Natural killer cell treated with Interleukin-12 subunit alpha and Interleukin-12 subunit beta and Interleukin-15 and Interleukin-18, amount 100 ng/mL, for 72 hours (primary cell): ENCODE measurements at places on chromosomes 4 and X.

GRCh38 chrX:123087326-123087725 lies 96.8 kb upstream of the GRIA3 start:
- no peak for DNase-seq
- no peaks in the 10 kb centered on the region for H3K36me3 ChIP-seq
- no peaks in the 10 kb centered on the region for H3K4me1 ChIP-seq
- no peak overlapping the region for H3K4me3 ChIP-seq
- H3K27me3 ChIP-seq: peaks cover 2% of the 10 kb centered on the region

- H3K27me3 ChIP-seq: no peaks in the 10 kb centered on the region
- no peaks in the 10 kb centered on the region for H3K4me1 ChIP-seq
- H3K36me3 ChIP-seq: no peaks in the 10 kb centered on the region
- no peak overlapping the region for H3K4me3 ChIP-seq
These were observed 63.4 kb downstream of the GALNTL6 start for GRCh38 chr4:171876636-171877035.

GRCh38 chr4:180169394-180169793 lies 2073.8 kb upstream of the TENM3 start:
- H3K4me1 ChIP-seq: no peaks in the 10 kb centered on the region
- no peak overlapping the region for H3K4me3 ChIP-seq
- no peaks in the 10 kb centered on the region for H3K27me3 ChIP-seq
- peaks cover 6% of the 10 kb centered on the region for H3K36me3 ChIP-seq
- DNase-seq: no peak

GRCh38 chr4:156970501-156971164 lies 966 bp downstream of the PDGFC start:
- H3K4me1 ChIP-seq: peaks cover 7% of the 10 kb centered on the region
- peaks cover 20% of the 10 kb centered on the region for H3K27me3 ChIP-seq
- H3K27ac ChIP-seq: no peak overlapping the region
- H3K36me3 ChIP-seq: peaks cover 6% of the 10 kb centered on the region
- DNase-seq: no peak

GRCh38 chr4:152805071-152805650 lies 25.4 kb downstream of the ARFIP1 start:
- peaks cover 21% of the 10 kb centered on the region for H3K4me1 ChIP-seq
- H3K27ac ChIP-seq: no peak overlapping the region
- DNase-seq: no peak
- no peaks in the 10 kb centered on the region for H3K27me3 ChIP-seq
- no peak overlapping the region for H3K4me3 ChIP-seq

- no peaks in the 10 kb centered on the region for H3K4me1 ChIP-seq
- no peak overlapping the region for H3K4me3 ChIP-seq
- H3K36me3 ChIP-seq: no peaks in the 10 kb centered on the region
- no peak overlapping the region for H3K27ac ChIP-seq
- no peak for DNase-seq
These were observed 70.9 kb downstream of the APBB2 start for GRCh38 chr4:41143311-41144039.

GRCh38 chr4:75343333-75343732 lies 170.9 kb downstream of the RCHY1 start:
- no peaks in the 10 kb centered on the region for H3K27me3 ChIP-seq
- H3K36me3 ChIP-seq: no peaks in the 10 kb centered on the region
- no peak overlapping the region for H3K27ac ChIP-seq
- no peaks in the 10 kb centered on the region for H3K4me1 ChIP-seq
- no peak overlapping the region for H3K4me3 ChIP-seq
- DNase-seq: no peak

DNA sequence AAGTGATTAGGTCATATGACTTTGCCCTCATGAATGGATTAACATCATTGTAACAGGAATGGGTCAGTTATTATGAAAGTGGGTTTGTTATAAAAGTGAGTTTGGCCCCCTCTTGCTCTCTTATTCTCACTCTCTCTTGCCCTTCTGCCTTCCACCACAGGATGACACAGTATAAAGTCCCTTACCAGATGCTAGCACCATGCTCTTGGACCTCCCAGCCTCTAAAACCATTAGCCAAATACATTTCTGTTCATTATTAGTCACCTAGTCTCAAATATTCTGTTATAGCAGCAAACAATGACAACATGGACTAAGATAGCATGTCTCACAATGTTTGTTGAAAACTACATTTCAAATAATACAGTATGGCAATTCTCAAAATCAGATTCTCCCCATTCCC lies 59.7 kb downstream of the RWDD4 start:
- H3K36me3 ChIP-seq: no peaks in the 10 kb centered on the region
- H3K27ac ChIP-seq: no peak overlapping the region
- H3K4me1 ChIP-seq: no peaks in the 10 kb centered on the region
- peaks cover 15% of the 10 kb centered on the region for H3K27me3 ChIP-seq

DNA sequence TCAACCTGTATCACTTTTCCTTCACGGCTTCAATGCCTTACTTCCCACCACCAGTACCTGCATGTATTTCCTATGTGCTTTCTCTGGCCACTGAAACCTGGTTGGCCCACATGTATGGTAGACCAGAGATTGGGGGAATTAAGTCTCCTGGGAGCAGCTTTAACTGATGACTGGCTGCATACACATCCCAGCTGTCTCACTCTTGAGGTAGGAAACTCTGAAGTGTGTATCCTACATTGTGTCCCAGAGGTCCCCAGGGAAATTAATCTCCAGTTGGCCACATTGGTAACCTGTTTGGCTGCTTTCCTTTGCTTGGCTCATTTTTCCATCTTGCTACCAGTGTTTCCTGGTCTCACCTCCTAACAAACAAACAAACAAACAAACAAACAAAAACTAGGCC lies 124.4 kb downstream of the ZNF827 start:
- no peak overlapping the region for H3K4me3 ChIP-seq
- no peak overlapping the region for H3K27ac ChIP-seq
- no peak for DNase-seq
- peaks cover 23% of the 10 kb centered on the region for H3K36me3 ChIP-seq
- no peaks in the 10 kb centered on the region for H3K27me3 ChIP-seq

GRCh38 chrX:28042260-28042659 lies 61.0 kb upstream of the DCAF8L1 start:
- H3K4me1 ChIP-seq: no peaks in the 10 kb centered on the region
- H3K36me3 ChIP-seq: no peaks in the 10 kb centered on the region
- no peaks in the 10 kb centered on the region for H3K27me3 ChIP-seq
- no peak overlapping the region for H3K27ac ChIP-seq
- H3K4me3 ChIP-seq: no peak overlapping the region
- DNase-seq: no peak

DNA sequence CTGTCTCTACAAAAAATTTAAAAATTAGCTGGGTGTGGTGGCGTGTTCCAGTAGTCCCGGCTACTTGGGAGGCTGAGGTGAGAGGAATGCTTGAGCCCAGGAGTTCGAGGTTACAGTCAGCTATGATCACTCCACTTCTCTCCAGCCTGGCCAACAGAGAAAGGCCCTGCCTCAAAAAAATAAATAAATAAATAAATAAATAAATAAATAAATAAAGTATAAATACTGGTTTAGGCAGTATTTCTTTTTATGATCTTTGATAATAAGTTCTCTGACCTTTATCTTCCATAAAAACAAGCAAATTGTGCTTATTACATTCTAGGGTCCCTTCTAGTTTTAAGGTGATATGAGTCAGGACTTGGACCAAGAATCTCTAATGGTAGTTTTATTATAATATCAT lies 320.3 kb downstream of the PCDH19 start:
- DNase-seq: no peak
- H3K27ac ChIP-seq: no peak overlapping the region
- H3K4me3 ChIP-seq: no peak overlapping the region
- H3K27me3 ChIP-seq: no peaks in the 10 kb centered on the region
- no peaks in the 10 kb centered on the region for H3K36me3 ChIP-seq
- no peaks in the 10 kb centered on the region for H3K4me1 ChIP-seq

GRCh38 chrX:78330068-78330467 lies 2.7 kb upstream of the CYSLTR1 start:
- H3K27me3 ChIP-seq: peaks cover 5% of the 10 kb centered on the region
- H3K27ac ChIP-seq: no peak overlapping the region
- peaks cover 29% of the 10 kb centered on the region for H3K4me1 ChIP-seq
- H3K36me3 ChIP-seq: no peaks in the 10 kb centered on the region

- H3K4me3 ChIP-seq: no peak overlapping the region
- H3K27ac ChIP-seq: no peak overlapping the region
- no peaks in the 10 kb centered on the region for H3K4me1 ChIP-seq
- peaks cover 7% of the 10 kb centered on the region for H3K27me3 ChIP-seq
- H3K36me3 ChIP-seq: no peaks in the 10 kb centered on the region
These were observed 28.5 kb downstream of the EGFL6 start for GRCh38 chrX:13597874-13598273.

DNA sequence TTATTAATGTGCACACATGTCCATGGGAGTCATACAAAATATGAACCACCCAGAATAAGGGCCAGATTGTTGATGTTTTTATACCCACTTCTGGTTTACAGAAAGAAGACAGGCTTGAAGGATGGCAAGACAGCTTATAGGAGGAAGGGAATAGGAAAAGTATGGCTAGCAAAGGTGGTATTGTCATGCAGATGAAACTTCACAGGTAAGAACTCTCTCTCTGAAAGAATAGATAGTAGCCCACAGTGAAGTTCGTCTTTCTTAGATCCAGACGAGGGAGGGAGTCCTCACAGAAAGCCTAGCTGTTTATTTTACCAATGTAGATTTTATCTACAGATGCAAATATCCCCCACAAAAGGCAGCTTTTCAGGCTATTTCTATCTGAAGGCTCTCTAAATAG lies 43.7 kb upstream of the SPIN4 start:
- no peak overlapping the region for H3K27ac ChIP-seq
- no peaks in the 10 kb centered on the region for H3K27me3 ChIP-seq
- no peaks in the 10 kb centered on the region for H3K36me3 ChIP-seq
- DNase-seq: no peak
- no peak overlapping the region for H3K4me3 ChIP-seq

DNA sequence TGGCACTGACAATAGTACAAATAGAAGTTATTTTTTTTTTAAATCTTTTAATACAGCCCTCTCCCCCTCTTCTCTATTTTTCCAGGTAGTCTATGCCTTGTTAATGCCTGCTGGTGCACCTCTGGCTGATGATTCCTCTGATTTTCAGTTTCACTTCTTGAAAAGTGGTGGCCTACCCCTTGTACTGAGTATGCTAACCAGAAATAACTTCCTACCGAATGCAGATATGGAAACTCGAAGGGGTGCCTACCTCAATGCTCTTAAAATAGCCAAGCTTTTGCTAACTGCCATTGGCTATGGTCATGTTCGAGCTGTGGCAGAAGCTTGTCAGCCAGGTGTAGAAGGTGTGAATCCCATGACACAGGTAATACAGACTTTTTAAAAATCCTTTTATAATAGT lies 99.1 kb downstream of the USP9X start:
- H3K27ac ChIP-seq: no peak overlapping the region
- no peak overlapping the region for H3K4me3 ChIP-seq
- H3K27me3 ChIP-seq: no peaks in the 10 kb centered on the region
- peaks cover 22% of the 10 kb centered on the region for H3K4me1 ChIP-seq
- no peak for DNase-seq

GRCh38 chr4:185846505-185847150 lies 34.6 kb upstream of the SORBS2 start:
- no peaks in the 10 kb centered on the region for H3K4me1 ChIP-seq
- H3K27ac ChIP-seq: no peak overlapping the region
- H3K27me3 ChIP-seq: no peaks in the 10 kb centered on the region
- no peak for DNase-seq
- no peaks in the 10 kb centered on the region for H3K36me3 ChIP-seq

DNA sequence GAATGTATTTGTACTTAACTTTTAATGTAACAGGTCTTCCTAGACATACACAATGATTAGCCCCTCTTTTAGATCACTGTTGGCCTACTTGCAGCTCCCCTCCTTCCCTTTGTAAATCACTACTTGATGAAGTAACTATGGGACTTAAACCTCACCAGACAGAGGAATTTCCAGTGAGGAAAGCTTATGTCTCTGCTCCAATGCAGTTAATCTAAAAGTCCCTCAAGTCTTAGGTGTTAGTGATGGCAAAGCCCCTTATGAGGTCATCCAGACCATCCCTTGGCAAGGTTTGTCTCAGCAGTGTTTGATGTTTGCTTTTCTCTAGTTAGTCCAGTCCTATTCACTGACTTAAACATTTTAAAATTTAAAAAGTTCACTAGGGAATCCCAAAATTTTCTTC lies 877.3 kb upstream of the INTU start:
- no peak overlapping the region for H3K4me3 ChIP-seq
- no peak for DNase-seq
- no peaks in the 10 kb centered on the region for H3K36me3 ChIP-seq
- H3K27me3 ChIP-seq: no peaks in the 10 kb centered on the region

GRCh38 chrX:23937100-23937499 lies 29.3 kb downstream of the CXorf58 start:
- no peak overlapping the region for H3K4me3 ChIP-seq
- H3K27ac ChIP-seq: no peak overlapping the region
- no peaks in the 10 kb centered on the region for H3K36me3 ChIP-seq
- H3K4me1 ChIP-seq: no peaks in the 10 kb centered on the region
- no peaks in the 10 kb centered on the region for H3K27me3 ChIP-seq
- DNase-seq: no peak

DNA sequence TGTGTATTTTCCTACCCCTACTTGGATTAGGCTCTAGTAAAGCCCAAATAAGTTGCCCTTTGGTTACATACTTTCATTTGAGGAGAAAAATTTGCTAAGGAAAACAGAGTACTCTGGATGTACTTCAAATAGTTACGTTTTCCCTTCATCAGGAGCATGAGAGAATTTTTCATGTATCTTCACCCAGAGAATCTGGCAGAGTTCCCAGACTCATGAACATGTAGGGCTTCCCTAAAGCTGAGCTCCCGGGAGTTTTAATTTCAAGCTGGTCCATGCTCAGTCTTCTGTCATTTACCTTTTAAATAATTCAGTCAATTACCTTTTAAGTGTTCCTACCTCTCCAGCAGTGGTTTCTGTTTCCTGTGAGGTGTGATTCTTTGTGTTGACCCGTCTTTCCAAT lies 367.5 kb upstream of the GRID2 start:
- peaks cover 5% of the 10 kb centered on the region for H3K36me3 ChIP-seq
- no peak overlapping the region for H3K4me3 ChIP-seq
- H3K27ac ChIP-seq: no peak overlapping the region
- no peak for DNase-seq

DNA sequence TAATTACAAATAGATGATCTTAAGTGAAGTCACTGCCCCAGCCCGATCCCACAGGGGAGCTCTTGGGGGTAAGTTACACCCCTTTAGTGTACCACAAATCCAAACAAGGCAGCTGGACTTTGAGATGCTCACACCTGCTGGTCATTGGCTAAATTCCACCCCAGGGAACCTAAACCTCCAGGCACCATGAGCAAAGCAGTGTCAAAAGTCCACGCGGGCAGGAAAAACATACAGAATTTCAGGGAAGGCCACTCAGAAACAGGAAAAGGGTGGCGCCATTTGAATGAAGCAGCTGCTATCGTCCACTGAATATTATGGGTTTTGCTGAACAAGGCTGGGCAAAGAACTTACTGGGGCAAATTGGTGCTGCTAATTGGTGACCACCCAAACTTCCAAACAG lies 30.9 kb downstream of the SUPT20HL1 start:
- peaks cover 3% of the 10 kb centered on the region for H3K4me1 ChIP-seq
- DNase-seq: no peak
- H3K27ac ChIP-seq: no peak overlapping the region
- H3K36me3 ChIP-seq: no peaks in the 10 kb centered on the region
- no peak overlapping the region for H3K4me3 ChIP-seq
